Effector memory CD4-positive, alpha-beta T cell (primary cell): ENCODE measurements at places on chromosomes 2 and 18.

- no peak for DNase-seq
Observed at GRCh38 chr2:159140070-159140769, 146.3 kb downstream of the WDSUB1 start.

GRCh38 chr2:127735044-127735443 is 33.7 kb downstream of the SFT2D3 start:
- DNase-seq = no peak

DNA sequence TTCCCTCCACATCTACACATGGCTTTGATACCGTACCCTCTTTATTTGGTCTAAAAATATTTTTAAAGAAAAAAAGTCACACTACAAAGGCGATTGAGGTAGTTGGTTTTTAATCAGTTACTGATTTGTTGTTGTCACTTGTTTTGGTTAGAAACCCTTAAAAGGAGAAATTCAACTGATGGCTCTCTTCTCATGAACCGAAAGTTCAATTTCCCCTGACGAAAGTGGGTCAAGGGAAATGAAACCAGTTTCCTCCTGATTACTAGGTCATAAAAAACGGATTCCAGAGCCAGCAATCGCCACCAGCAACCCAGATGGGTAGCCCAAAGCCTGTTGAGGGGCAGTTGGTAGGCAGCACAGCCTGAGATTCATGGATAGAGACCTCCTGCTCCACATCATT is 63.2 kb downstream of the DLGAP1 start:
- DNase-seq = no peak

GRCh38 chr2:237383991-237384671 is 29.8 kb downstream of the COL6A3 start:
- no peak for DNase-seq

DNA sequence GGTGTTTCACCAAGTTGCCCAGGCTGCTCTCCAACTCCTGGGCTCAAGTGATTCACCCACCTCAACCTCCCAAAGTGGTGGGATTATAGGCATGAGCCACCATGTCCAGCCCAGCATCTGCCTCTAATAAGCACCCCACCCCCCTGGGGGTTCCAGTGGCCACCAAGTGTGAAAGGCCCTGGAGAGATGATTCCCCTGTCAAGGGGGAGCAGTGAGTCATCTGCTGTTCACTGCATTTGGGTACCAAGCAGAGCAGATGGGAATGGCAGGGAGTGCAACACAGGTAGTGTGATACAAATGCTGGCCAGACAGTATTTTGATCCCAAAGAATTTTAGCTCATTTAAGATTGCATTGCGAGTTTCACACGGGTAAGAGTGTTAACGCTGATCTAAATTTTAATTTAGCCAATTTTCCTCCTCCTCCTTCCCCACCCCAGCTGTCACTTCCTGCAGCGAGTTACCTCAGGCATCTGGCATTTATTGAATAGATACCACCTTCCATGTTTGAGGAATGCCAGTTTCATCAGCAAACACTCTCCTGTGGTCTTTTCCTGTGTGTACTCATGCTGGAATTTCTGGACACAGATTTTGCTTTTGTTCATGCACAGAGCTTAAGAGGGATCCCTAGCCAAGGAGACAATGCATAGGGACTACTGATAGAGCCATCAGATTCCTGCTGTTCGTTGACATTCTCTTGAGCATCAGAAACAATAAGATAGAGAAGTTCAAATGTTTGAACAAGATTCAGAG is 32.4 kb upstream of the NCK2 start:
- DNase-seq = no peak

- no peak for DNase-seq
Observed at GRCh38 chr2:121191191-121192170, 93.5 kb downstream of the TFCP2L1 start.

GRCh38 chr2:238657132-238658053 is 190.5 kb upstream of the TWIST2 start:
- DNase-seq = no peak

- DNase-seq = no peak
Observed at GRCh38 chr2:132667706-132668105, 2.3 kb downstream of the LYPD1 start.

DNA sequence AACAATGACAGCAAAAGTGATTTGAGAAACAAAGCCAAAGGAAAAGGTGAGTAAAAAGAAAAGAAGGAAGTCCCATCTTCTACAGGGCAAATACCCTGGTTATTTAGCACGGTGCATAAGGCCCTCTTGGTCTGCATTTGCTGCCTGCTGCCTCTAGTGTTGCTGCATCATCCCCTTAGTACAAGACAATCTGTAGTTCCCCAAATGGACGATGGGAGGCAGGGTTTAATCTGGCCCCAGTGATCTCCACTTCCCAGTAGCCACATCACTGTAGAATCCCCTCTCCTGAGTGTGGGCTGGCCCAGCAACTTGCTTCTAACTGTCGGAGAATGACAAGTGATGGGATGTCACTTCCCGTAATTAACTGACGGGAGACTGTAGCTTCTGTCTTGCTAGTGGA is 85.1 kb downstream of the CTAGE1 start:
- DNase-seq = no peak

DNA sequence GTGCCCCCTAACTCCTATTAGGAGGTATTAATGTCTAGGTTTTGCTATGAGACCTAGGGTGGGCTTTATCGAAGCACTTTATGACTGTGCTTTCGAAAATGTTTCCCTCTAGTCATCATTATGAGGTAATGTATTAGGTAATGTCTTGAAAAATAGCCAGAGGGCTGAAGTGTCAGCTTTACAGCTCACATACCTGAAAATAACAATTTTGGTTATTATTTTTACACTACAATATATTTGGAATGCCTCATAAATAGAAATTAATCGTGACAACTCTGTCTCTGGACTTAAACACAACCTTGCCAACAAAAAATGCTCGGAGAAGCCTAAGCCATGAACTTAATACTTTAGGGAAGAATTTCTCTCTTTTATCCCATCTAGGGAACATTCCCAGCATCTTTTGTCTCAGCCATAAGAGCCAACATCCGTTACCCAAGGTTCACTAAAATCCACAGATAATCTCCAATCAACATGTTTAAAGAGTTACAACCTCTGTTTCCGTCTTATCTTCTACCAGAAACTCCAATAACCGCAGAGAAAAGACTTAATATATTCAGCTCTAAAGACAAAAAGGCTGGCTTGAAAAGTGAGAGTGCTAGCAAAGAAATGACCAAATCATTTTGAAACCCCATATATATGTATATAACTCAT is 130.9 kb upstream of the RND3 start:
- no peak for DNase-seq

GRCh38 chr2:146917431-146918042 is 927.3 kb upstream of the ACVR2A start:
- no peak for DNase-seq

GRCh38 chr2:42566837-42567321 is 1.6 kb upstream of the MTA3 start:
- no peak for DNase-seq
